ENCODE measurements at places on chromosomes 11 and 22. TPM values are rescaled to one million over a fixed set of nuclear protein-coding genes. Genes with fewer than 3 reads are reported as not detected.

Gene DDTL
- total RNA-seq: 2.9 TPM

Gene BEST1
- total RNA-seq: 0.10 TPM

Gene SYCE3
- not detected for total RNA-seq

Gene TMEM45B
- total RNA-seq: 3.9 TPM

Gene OR52H1
- not detected for total RNA-seq

Gene DENND6B
- total RNA-seq: 4.5 TPM

Gene ART1
- not detected for total RNA-seq

Gene C22orf23
- not detected for total RNA-seq

Gene MS4A2
- not detected for total RNA-seq

Gene OR8G1
- total RNA-seq: not detected

Gene CD3G
- total RNA-seq: 201 TPM

Gene OR52E8
- not detected for total RNA-seq

Gene GSTT2B
- not detected for total RNA-seq

Gene MLC1
- 0.68 TPM for total RNA-seq

Gene CARNS1
- 1.1 TPM for total RNA-seq

Gene GGT5
- not detected for total RNA-seq

Gene FXYD6
- not detected for total RNA-seq

Gene SEC14L6
- not detected for total RNA-seq

Gene VWCE
- 2.6 TPM for total RNA-seq

Gene BTBD18
- not detected for total RNA-seq

Data from activated naive CD4-positive, alpha-beta T cell treated with anti-CD3 and anti-CD28 coated beads, Interleukin-2, amount 10 ng/mL, durations not matched to agents 5 hours and 36 hours (primary cell).